Activated T-helper 2 cell treated with anti-CD3 and anti-CD28 coated beads, Interferon-gamma antibody, Interleukin-2, Interleukin-4, amounts not matched to agents 10 μg/mL and 5 μg/mL and 100 μg/mL, durations not matched to agents 14 hours and 24 hours and 36 hours (primary cell): ENCODE measurements at places on chromosomes 16 and 17. TPM values are rescaled to one million over a fixed set of nuclear protein-coding genes. Genes with fewer than 3 reads are reported as not detected.

GRCh38 chr16:49455181-49455990 is 81.8 kb downstream of the C16orf78 start:
- DNase-seq: no peak

DNA sequence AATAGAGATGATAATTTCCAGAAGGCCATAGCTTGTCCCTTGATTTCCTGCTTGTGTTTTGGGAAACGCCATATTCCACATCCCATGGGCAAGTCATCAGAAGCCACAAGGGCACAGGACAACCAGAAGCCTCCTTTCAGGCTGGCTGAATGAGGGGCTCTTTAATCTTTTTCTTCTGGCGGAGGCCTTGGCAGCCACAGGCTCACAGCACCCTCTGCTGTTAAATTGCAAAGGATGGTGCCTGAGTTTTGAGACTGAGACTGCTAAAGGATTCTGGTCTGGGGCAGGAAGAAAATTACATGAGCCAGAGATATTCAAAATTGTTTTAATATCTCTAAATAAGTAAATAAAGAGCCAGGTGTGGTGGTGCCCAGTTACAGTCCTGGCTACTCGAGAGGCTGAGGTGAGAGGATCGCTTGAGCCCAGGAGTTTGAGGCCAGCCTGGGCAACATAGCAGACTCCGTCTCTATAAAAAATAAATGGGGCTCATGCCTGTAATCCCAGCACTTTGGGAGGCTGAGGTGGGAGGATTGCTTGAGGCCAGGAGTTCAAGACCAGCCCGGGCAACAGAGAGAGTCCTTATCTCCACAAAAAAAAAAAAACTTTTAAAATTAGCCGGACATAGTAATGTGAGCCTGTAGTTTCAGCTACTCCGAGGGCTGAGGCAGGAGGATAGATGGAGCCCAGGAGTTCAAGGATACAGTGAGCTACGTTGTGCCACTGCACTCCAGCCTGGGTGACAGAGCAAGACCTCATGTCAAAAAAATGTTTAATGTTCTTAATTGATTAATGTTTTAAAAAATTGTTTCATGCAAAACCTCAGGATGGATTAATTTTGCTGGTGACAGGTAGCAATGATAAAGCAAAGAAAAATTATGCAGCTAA is 26.3 kb downstream of the AARSD1 start:
- DNase-seq: no peak

DNA sequence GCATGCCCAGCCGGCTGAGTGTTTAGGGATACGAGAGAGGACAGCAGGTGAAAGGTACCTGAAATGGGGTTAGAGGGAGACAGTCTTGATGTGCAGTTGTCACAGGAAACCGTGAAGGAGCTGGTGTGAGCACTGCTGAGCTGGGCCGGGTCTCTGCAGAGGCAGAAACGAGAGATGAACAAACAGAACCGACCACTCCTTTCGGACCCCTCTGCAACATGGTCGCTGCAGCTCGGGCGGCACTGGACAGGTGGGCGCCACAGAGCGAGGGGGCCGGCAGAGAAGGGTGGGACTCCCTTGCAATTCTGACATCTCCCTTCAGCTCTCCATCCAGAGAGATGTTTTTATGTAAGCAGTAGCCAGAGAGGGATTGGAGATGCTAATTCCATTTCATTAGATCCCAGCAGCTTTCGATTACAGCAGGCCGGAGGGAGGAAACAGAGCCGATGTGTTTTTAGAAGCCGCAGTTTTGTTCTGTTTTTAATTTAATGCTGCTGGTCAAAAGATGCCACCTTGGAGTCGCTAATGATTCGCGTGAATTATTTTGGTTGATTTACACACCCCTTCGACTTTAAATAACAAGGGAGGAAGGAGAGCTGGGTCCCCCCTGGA is 86.3 kb upstream of the RPL38 start:
- DNase-seq: no peak

GRCh38 chr16:58384437-58385055 is 7.7 kb upstream of the GINS3 start:
- DNase-seq: no peak

DNA sequence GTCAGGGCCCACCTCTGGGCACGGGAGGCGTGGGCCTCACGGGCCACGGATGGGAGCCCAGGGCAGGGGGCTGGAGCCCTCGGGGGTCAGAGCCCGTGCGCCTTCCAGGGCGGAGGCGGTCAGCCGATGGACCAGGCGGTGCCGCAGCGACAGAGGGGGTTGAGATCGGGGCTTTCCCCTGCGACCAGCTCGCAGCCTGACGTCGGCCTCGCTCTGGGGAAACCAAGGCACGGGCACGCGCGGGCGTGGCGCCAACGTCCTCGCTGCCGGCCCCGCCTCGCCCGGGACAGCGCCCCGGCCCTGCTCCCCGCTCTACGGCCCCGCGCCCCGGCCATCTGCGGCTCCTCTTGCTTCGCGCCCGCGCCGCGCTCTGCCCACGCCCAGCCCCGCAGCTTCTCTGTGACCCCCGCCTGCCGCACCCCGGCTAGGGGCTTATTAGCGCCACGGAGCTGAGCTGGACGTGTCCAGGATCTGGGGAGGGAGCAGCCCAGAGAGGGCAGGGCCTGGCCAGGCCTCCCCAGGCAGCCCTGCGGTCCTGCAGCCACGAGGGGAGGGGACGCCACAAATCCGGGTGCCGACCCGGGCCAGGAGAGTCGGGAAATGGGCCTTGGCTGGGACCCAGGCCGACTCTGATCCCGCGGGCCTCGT is 13.5 kb downstream of the ACTG1 start:
- no peak for DNase-seq

GRCh38 chr16:74667255-74667700 is 601 bp upstream of the RFWD3 start:
- DNase-seq: peak; percentile 35

DNA sequence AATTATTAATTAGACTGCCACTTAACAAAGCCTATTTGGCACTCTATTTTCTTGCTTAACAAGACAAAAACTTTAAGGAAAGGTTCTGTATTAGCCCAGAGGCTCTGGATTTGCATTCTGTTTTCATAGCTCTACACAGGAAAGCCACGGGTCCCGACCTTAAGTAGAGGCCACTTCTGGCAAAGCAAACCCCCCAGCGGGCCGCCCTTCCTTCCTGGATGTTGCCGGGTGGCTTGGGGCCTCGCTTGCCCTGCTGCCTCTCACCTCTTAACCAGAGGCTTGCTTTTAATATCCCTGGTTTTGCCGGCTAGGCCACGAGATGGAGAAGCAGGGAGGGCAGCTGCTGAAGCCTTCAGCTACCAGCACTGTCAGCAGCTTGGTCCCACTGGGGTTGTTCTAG is 4.4 kb downstream of the RTN4RL1 start:
- DNase-seq: no peak

DNA sequence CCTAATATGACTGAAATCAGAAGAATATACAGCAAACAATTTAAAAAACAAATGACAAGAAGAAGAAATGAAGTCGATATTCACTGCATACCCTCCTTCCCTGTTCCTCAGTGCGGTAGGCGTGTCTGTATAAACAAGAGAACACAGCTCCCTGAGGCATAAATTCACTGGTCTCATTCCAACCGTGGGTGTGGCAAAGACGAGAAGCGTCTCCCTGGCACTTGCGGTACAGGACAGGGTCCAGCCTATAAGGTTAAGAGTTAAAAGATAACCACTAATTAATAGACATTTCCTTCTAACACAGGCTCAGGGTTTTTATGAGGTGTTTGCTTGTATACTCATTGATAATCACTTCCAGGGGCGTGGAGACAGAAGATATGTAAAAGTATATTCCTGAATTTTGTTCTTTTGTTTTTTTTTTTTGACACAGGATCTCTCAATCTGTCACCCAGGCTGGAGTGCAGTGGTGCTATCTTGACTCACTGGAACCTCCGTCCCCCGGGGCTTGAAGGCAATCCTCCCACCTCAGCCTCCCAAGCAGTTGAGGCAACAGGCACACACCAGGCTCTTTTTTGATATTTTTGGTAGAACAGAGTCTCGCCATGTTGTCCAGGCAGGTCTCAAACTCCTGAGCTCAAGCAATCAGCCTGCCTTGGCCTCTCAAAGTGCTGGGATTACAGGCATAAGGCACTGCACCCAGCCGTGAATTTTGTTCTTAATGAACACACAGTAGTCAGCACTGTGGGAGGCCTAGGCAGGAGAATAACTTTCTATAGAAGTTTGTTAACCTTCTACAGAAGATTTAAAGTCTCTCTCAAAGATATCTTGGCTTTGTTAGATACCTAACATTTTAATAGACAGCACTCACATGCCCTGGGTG is 59.1 kb upstream of the CLEC18B start:
- no peak for DNase-seq

- no peak for DNase-seq
These were observed 329 bp downstream of the NLK start for GRCh38 chr17:28042721-28043291.

DNA sequence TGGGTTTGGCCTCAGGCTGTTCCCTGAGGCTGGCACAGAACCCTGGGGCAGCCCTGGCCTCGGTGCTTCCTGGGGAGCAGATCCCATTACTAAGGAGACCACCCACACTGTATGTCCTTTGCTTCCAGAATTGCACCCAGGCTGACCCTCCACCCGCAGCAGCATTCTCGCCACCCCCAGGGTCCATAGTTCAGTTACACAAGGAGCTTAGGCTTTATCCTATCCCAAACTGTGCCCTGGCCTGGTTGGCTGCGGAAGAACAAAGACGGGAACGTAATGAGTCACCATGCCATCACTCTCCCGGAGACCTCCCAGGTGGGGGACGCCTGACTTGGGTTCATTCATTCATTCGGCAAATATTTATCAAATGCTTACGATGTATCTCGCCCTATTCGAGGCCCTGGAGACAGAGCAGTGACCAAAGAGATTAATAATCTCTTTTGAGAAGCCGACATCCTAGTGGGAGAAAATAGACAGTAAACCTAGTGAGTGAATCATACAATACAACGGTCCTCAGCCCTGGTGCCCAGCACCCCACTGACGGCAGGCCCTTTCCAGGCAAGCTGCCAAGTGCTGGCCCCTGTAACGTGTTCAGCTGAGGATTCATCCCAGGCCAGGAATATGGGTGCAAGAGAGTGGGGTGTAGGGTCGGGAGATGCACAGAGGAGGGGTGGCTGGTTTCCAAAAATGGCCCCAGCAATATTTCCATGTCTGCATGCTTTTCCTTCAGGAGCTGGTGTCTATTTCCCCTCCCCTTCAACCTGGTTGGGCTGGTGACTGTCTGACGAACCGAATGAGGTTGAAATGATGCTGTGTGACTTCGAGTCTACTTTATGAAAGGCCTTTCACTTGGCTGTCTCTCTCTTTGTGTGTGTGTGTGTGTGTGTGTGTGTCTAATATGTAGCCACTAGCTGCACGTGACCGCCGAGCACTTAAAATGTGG is 134.2 kb downstream of the MGAT5B start:
- no peak for DNase-seq

DNA sequence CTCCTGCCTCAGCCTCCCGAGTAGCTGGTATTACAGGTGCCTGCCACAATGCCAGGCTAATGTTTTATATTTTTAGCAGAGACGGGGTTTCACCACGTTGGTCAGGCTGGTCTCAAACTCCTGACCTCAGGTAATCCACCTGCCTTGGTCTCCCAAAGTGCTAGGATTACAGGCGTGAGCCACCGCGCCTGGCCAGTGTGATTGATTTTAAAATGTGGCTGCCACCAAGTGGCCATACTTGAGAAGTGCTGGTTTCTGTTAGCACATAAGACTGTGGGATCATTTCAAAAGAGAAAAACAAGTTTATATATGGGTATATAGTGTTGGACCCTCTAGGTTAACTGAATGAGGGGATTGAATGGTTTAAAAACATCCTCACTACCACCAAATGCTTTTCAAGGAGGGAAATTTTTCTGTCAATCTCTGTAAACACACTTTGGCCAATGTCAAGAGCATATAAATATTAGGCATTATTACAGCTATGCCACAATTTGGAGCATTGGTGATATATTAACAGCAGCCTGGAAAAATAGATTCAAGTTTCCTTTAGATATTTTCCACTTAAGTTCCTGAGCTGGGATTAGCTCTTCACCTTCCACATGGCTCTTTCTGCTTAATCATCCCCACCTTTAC is 13.5 kb upstream of the DHRS13 start:
- DNase-seq: no peak

- no peak for DNase-seq
These were observed 11.8 kb downstream of the SLC9A5 start for GRCh38 chr16:67260426-67261063.

DNA sequence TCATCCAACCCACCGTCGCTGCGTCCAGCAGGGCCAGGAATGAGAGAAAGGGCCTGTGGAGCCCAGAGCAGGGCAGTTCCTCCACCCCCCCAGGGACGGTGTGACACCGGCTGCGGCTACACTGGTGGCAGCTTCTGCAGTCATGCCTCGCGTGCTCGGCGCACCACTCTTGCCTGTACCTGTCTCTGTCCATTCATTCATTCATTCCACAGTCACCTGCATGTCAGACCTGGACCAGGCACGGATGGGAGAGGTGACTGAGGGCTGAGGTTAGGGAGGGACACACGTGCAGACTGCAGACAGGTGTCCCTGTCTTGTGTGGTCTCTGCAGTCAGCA is 27.3 kb downstream of the ENDOV start:
- DNase-seq: no peak

- no peak for DNase-seq
These were observed 5.0 kb upstream of the ZNF750 start for GRCh38 chr17:82844796-82845162.

DNA sequence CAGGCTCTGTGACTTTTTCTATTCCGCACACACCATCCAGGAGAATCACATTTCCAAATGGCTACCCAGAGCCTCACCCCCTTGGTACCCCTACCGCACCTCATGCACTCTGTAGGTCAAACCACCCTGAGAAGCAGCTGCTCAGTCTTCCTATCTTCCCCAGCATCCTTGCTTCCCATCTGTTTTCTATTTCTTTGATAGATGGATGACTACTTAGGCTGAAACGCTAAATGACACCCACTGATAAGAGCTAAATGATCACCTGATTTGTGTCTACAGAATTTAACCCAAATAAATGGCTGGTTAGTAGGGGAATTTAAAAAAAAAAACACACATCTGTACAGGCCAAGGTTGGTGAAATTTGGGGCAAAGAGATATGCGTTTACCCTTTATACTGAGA is 17.6 kb upstream of the COX10 start:
- DNase-seq: no peak

DNA sequence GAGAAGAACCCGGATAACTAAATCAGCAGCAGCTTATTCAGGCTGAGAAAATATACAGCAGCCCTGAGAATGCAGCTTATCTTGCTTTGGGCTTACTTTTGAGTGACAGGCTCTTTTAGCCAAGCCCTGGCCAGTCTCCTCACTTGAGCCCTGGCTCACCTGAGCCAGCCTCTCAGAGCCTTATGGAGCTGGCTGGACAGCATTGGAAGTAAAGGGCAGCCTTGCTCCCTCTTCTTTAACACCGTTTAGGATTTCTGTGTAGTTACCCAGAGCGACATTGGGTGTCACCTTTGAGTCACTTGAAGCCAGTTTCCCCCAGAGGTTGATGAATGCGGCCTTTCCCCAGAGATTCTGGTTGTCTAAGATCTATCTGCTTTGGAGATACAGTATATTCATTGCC is 7.7 kb upstream of the NPIPB2 start:
- no peak for DNase-seq

- DNase-seq: no peak
These were observed 19.7 kb downstream of the MAP3K3 start for GRCh38 chr17:63641692-63642448.

CAVIN1 gene
- total RNA-seq: 3.5 and 3.8 TPM in 2 replicates

RAB37 gene
- 9.7 and 12.1 TPM in 2 replicates for total RNA-seq

ACSM3 gene
- 3.9 and 5.5 TPM in 2 replicates for total RNA-seq

KRT26 gene
- not detected in 2 replicates for total RNA-seq

PRR35 gene
- total RNA-seq: not detected in 2 replicates

SAMD14 gene
- 2.0 and 2.4 TPM in 2 replicates for total RNA-seq
